ENCODE measurements at places on chromosomes 16 and 17.

DNA sequence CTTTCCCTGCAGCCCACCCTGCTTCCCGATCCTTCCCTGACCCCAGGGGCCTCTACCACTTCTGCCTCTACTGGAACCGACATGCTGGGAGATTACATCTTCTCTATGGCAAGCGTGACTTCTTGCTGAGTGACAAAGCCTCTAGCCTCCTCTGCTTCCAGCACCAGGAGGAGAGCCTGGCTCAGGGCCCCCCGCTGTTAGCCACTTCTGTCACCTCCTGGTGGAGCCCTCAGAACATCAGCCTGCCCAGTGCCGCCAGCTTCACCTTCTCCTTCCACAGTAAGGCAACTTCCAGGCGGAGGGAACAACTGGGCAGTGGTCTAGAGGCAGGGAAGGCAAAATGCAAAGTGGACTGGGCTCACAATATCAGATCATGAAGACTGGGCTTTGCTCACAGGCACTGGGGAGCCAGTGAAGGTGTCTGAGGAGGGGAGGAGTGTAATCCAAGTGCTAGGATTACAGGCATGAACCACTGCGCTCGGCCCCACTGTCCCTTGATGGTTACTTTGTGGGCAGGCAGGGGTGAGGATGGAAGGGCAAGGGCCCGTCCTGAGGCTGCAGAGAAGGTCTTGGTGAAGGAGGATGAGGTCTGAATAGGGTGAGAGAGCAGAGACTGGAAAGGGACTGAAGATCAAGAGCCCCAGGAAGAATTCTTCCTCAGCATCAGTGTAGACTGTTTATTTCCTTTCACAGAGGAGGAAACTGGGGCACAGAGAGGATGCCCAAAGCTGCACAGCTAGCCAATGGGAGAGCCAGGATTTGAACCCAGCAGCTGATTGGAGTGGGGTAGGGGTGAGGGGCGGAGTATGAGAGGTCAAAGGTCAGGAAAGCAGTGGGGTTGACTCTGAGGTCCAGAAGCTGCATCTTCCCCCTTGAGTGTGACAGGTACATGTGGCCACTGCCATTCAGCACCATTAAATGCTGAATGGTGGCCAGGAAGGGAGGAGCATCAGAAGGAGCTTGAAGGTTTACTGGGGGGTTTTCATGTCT, 16.5 kb upstream of the ADGRG3 start:
- no peaks in the 10 kb centered on the region for H3K27me3 ChIP-seq
- no peak overlapping the region for H3K27ac ChIP-seq
- peak; percentile 23 for DNase-seq
- peaks cover 17% of the 10 kb centered on the region for H3K4me1 ChIP-seq
- H3K36me3 ChIP-seq = no peaks in the 10 kb centered on the region
- no peak overlapping the region for H3K4me3 ChIP-seq

GRCh38 chr16:70258946-70259345, 7.2 kb upstream of the EXOSC6 start:
- H3K27ac ChIP-seq = no peak overlapping the region
- H3K4me1 ChIP-seq = no peaks in the 10 kb centered on the region
- peaks cover 48% of the 10 kb centered on the region for H3K36me3 ChIP-seq
- no peak overlapping the region for H3K4me3 ChIP-seq
- DNase-seq = no peak

GRCh38 chr16:28280881-28281836, 11.2 kb upstream of the SBK1 start:
- H3K36me3 ChIP-seq = no peaks in the 10 kb centered on the region
- no peaks in the 10 kb centered on the region for H3K27me3 ChIP-seq
- no peak overlapping the region for H3K27ac ChIP-seq

DNA sequence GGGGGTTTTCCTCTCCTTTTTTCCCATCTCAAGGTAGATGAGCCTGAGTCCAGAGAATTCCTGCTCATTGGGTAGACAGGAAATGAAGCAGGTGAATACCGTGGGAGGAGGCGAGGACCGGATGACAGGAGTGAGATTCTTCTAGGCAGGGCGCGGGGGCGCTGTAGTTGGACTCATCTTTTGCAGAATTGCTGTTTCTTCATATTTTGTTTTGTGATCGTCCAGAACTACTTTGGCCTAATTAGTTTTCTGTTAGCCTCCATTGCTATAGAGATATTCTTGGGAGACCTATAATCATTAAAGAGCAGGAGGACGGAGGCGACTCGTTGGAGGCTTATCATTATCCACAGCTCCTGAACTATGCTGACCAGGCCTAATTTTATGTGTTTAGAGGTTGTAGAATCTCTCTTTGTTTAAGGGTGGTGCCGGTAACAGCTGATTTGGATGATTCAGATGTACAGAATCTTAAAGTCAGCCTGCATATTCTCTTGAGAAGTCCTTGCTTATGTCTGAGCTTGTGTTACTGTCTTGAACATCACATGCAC, 650 bp downstream of the ATP6V0A1 start:
- DNase-seq = peak; percentile 68
- H3K27me3 ChIP-seq = no peaks in the 10 kb centered on the region
- peaks cover 39% of the 10 kb centered on the region for H3K4me1 ChIP-seq
- peaks cover 6% of the 10 kb centered on the region for H3K36me3 ChIP-seq

GRCh38 chr16:64969221-64969620, 152.6 kb downstream of the CDH11 start:
- H3K36me3 ChIP-seq = no peaks in the 10 kb centered on the region
- no peak overlapping the region for H3K4me3 ChIP-seq
- no peaks in the 10 kb centered on the region for H3K27me3 ChIP-seq
- DNase-seq = no peak
- H3K27ac ChIP-seq = no peak overlapping the region

GRCh38 chr17:56679115-56679776, 85.7 kb downstream of the NOG start:
- H3K36me3 ChIP-seq = no peaks in the 10 kb centered on the region
- H3K4me3 ChIP-seq = peak overlapping the region; percentile 69
- H3K4me1 ChIP-seq = peaks cover 19% of the 10 kb centered on the region
- no peak overlapping the region for H3K27ac ChIP-seq
- H3K27me3 ChIP-seq = peaks cover 33% of the 10 kb centered on the region

DNA sequence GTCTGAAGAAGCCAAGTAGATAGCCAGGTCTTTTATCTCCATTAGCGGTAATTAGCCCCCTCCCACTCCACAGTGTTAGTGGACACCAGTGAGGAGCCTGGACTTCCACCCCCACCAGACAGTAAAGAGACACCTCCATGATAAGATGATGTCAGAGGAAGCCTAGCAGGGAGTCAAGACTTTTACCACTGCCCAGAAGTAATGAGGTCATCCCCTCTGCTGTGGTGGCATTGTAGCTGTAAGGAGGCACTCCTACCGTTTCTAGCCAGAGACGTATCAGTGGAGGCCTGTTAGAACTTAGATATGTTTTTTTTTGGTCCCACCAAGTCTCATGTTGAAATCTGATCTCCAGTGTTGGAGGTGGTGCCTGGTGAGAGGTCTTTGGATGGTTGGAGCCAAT, 38.1 kb downstream of the PIK3R5 start:
- no peak overlapping the region for H3K4me3 ChIP-seq
- no peaks in the 10 kb centered on the region for H3K27me3 ChIP-seq
- H3K36me3 ChIP-seq = peaks cover 41% of the 10 kb centered on the region
- H3K4me1 ChIP-seq = peaks cover 11% of the 10 kb centered on the region
- DNase-seq = no peak

GRCh38 chr17:81295676-81296381, 722 bp upstream of the SLC38A10 start:
- peak; percentile 67 for DNase-seq
- peak overlapping the region; percentile 92 for H3K4me3 ChIP-seq
- peak overlapping the region; percentile 91 for H3K27ac ChIP-seq

DNA sequence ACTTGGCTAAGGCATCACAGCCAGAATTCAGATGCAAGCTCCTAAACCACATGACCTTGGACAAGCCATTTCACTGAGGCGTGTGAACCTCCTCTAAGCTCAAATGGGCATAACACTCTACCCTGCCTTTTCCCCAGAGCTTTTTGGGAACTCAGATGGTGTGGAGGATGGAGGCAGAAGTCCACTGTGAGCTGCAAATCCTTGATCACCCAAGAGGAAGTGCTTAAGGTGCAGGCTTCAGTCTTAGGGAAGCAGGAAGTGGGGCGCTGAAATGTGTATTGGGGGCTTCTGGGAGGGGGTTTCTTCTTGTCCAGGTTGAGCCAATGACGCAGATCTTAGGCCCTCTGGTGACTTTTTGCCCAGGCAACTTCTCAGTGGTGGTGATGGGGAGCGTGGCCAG, 12.9 kb downstream of the CIITA start:
- no peak overlapping the region for H3K27ac ChIP-seq
- no peaks in the 10 kb centered on the region for H3K36me3 ChIP-seq
- no peaks in the 10 kb centered on the region for H3K4me1 ChIP-seq
- peaks cover 21% of the 10 kb centered on the region for H3K27me3 ChIP-seq
- no peak overlapping the region for H3K4me3 ChIP-seq
- no peak for DNase-seq

- H3K4me3 ChIP-seq = no peak overlapping the region
- DNase-seq = no peak
- no peaks in the 10 kb centered on the region for H3K27me3 ChIP-seq
These were observed 43.2 kb downstream of the GOSR1 start for GRCh38 chr17:30520436-30520835.

DNA sequence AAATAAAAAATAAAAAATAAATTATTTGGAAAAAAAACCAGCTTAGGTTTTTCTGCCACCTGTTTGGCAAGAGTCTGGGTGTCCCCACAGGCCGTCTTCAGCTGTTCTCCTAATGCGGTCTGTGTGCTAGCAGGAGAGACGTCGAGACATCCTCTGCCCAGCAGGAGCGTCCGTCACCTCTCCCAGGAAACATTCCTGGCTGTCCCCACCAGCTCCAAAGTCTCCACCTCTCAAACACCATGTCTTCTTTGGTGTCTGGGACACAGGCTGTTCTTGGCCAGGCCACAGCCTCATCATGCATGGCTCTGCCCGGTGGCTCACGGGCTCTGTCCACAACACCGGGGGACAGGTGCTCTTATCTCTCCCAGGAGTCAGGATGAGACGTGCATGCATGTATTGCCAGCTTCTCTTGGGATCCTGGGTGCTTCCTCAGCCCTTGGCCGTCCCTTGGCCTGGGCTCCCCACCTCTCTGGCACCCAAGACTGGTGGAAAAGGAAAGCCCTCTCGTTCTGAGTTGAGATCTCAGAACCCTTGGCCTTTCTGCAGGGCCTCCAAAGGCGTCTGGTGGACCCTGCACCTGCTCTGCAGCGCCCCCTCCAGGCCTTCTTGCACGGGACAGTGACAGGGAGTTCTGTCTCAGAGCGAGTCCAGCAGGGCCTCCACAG, 84.9 kb upstream of the CBX4 start:
- H3K27ac ChIP-seq = no peak overlapping the region
- peaks cover 10% of the 10 kb centered on the region for H3K4me1 ChIP-seq
- peak; percentile 74 for DNase-seq
- no peak overlapping the region for H3K4me3 ChIP-seq
- no peaks in the 10 kb centered on the region for H3K36me3 ChIP-seq

GRCh38 chr16:84629580-84629979, 11.7 kb upstream of the COTL1 start:
- H3K27ac ChIP-seq = no peak overlapping the region
- no peaks in the 10 kb centered on the region for H3K27me3 ChIP-seq
- H3K36me3 ChIP-seq = no peaks in the 10 kb centered on the region
- DNase-seq = peak; percentile 37

GRCh38 chr16:71441348-71442050, 355 bp downstream of the TLE7 start:
- DNase-seq = peak; percentile 38
- peaks cover 2% of the 10 kb centered on the region for H3K36me3 ChIP-seq
- no peaks in the 10 kb centered on the region for H3K4me1 ChIP-seq
- no peak overlapping the region for H3K27ac ChIP-seq

Data from activated naive CD4-positive, alpha-beta T cell treated with anti-CD3 and anti-CD28 coated beads for 36 hours (primary cell).